ENCODE measurements at places on chromosomes 6 and 20.

DNA sequence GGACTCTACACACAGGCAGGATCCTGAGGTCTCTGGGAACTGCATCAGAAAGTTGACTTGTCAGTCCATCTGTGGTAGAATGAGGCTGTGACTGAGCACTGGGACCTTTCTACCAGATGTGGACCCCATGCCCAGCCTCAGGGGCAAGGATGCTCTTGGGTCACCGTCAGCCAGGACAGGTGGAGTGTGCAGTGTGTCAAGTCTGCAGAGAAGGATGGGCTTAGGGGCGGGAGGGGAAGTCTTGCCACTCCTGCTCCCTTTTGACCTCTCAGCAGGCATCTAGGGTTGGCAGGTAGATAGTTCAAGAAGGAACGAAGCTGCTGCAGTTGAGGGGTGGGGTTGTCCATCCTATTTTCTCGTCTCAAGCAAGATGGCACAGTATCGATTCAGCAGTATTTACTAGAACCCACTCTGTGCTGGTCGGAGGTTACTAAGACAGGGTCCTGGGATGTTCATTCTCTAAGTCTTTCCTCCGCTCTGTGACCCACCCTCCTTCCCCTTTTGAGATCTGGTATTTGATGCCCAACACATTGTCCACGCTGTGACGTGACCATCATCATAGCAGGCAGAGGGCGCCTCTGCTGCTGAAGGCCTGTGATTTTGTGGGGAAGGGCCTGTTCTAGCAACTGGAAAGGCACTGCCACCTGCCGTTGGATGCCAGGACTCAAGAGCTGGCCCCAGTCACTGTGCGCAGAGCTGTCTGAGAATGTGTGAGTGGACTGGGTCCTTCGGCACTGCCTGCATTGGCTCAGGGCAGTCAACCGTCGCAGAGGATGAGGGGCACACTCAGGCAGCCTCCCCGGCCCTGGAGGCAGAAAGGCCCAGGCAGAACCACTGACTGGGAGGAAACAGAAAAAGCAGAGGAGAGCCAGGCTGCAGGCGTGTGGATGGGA lies 23.2 kb downstream of the RBCK1 start:
- DNase-seq, result peak; percentile 35

- DNase-seq, result no peak
Measured at GRCh38 chr6:167907837-167908681, 81.3 kb downstream of the AFDN start.

DNA sequence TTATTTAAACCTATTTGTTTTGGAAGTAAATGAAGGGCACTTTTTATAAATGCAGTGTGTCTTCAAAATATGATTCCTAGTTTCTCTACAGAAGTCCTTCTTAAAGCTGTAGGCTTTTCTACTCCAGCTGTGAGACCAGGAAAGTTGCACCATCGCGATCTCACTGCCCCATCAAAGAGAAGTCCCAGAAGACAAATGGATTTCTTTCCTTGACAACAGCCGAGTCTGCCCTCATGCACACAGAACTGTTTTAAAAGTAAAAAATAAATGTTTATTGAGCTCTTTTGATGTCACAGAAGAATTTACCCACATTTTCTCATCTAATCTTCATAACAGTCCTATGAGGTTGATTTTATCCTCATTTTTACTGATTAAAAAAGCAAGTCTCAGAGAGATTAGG lies 324.4 kb upstream of the NT5E start:
- DNase-seq, result no peak

DNA sequence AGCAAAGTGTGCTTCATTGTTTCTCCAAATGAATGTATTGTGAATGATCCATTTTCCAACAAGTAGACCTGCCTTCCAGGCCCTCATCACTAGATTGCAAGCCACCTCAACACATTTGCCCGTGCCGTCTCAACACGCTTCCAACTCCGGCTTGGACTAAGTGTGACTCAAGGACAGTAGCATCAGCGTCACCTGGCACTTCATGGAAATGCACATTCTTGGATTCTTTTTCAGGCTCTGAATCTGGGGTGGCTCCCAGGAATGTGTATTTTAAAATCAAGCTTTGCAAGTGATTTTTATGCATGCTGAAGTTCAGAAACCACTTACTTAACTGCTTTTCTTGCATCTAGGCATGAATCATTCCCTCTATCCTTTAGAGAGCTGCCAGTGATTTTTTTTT lies 129.6 kb upstream of the EEF1E1 start:
- DNase-seq, result no peak

DNA sequence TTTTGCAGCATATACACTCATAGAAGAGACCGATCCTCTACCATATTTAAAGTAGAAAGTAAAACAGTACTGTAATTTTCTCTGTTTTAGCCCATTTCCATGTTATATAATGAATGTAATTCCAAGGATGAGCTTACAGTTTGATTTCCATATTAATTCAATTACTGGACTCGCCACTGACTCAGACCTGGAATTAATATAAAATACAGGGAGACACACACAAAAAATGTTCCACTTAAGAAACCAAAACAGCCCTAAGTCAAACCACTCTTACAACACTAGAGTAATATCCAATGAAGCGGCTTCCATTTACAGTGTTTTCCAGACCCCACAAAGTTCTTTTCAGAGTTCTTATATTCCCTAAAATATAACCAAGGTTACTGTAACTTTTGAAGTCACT lies 110.6 kb downstream of the BACH2 start:
- DNase-seq, result no peak

DNA sequence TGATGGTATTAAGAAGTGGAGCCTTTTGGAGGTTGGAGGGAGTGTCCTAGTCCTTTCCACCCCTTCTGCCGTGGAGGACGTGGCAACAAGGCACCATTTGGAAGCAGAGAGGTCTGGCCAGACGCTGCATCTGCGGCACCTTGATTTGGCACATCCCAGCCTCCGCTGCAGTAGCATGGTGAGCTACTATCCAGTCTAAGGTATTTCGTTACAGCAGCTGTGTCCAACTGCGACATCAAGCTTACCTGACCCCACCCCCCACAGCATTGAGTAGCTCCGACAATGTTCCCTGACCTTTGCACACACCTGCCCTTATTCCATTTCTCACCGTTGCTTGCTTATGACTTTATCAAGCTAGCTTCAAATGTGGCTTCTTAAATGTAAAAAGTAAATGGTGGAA lies 29.8 kb upstream of the SYNJ2 start:
- no peak for DNase-seq

- DNase-seq, result no peak
Measured at GRCh38 chr6:15501826-15502445, 160.9 kb downstream of the DTNBP1 start.

- DNase-seq, result no peak
Measured at GRCh38 chr6:34583861-34584604, 27.9 kb upstream of the SPDEF start.

DNA sequence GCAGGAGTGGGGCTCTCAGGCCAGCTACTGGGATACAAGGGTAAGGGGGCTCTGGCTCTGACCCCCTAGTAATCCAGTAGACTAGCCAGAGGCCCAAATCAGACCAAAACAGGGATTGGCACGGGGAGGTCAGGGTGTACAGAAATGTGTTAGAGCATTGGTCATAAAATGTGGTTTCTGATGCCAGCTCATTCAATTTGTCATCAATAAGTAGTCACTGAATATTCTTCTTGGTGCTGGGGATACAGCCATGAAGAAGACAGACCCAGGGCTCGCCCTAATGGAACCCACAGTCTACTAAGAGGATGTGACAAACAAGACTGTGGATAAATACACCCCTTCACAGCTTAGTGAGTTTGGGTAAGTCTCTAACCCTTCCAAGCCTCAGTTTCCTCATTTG lies 11.1 kb downstream of the MAP1LC3A start:
- no peak for DNase-seq
